ENCODE measurements at places on chromosomes 5 and 9.

DNA sequence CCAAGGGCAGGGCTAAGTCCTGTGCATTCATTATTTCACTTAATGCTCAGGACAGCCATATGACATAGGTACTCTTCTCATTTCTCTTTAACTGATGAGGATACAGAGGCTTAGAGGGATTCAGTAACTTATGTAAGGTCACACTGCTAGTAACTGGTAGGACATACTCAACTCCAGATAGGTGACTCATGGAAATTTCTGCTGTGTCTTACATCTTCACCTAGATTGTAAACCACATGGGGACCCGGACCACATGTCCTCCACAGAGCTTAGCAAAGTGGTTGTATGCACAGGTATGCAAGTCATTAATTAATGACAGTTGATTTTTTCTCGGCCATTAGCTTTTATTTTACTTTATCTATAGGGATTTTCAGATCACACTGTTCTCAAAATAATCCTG, 29.3 kb downstream of the SLC1A1 start:
- no peak for DNase-seq

GRCh38 chr9:38435521-38435920, 11.3 kb upstream of the IGFBPL1 start:
- DNase-seq = no peak

DNA sequence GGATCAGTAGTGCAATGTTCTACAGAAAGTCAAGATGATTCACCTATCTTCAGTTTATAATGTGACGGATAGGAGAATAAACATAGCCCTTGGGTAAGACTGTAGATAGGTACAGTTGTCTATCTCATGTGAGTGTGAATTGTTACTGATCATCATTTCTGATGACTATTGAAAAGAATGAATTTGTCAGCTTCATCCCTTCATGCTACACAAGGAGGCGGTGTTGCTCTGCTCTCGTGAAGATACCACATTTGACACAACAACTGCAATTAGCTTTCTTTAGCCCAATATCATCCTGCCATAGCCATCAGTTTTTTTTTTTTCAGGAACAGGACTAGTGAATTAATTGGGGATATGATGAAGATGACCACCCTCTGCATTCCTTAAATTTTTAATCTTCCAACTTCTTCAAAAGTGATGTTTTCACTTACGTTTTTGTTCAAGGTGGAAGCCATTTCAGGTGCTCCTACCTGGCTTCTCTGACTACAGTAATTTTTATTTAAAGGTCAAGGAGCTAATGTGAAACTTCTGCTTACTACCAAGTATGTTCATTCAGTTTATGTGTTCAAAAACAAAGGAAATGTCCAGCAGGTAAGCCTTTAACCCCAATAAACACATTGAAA, 152.9 kb upstream of the MOCS2 start:
- DNase-seq = peak; percentile 16

DNA sequence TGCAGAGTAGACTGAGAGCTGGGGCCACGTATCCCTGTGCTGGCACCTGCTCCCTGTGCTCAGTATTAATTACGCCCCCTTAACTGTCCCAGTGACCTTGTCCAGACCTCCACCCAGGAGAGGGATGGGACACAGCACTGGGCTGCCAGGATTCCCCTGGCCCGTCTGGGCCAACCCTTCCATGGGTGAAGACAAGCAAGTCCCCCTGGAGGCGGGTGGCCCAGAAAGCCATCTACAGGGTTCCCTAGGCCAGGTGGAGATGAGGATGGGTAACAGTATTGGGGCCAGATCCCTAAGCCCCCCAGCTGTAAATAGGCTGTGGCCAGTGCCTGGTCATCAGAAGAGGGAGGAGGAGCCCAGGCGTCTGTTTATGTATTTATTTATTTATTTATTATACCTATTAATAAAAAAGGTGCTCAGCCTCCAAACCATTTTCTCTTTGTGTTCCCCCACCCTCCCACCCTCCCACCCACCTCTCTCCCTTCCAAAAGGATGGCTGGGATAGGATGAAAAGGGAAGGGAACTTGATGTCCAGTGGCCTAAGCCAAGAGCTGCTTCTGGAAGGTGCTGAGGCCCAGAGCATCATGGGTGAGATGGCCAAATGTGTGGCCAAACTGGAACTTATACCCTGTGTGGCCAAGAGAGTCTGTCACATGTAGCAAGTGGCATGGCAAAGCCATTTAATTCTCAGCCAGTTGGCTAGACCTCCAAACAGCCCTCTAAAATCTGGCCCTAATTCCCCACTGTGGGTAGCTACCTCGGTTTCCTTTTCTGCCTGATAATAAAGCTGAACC, 43.4 kb upstream of the TESK1 start:
- DNase-seq = no peak

GRCh38 chr9:120909904-120910303, 16.7 kb downstream of the TRAF1 start:
- peak; percentile 43 for DNase-seq

GRCh38 chr9:129027685-129028191, 393 bp downstream of the SH3GLB2 start:
- no peak for DNase-seq

DNA sequence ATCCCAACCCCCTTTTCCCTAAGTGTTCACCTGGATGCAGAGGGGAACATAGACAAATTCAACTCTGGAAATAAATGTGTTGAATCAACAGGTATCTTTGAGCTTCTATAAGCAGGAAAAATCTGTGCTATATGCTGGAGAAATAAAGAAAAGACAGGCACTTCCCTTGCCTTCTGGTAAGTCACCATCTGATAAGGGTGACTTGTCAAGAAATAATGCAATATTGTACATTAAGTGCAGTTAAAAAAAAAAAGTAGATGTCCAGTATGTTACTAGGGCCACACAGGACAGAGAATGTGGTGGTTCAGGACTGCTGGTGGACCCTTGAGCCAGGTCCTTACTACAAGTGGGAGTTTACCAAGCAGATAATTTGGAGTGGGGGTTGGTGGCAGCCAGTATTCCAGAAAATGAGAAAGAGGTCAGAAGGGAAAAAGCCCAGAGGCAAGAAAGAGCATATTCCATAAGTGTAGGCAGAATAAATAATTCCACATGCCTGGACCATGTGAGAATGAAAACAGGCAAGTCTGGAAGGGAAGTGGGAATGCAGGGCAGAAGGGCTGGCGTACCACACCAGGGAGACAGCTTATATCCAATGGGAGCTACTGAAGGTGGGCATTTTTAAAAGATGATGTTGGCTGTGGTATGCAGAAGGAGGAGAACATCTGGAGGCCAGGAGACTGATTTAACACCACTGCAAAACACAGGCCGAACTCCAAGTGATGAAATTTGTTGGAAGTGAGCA, 209.9 kb downstream of the SEMA5A start:
- no peak for DNase-seq

- no peak for DNase-seq
These were observed 90.0 kb downstream of the ARRDC3 start for GRCh38 chr5:91293131-91293530.

DNA sequence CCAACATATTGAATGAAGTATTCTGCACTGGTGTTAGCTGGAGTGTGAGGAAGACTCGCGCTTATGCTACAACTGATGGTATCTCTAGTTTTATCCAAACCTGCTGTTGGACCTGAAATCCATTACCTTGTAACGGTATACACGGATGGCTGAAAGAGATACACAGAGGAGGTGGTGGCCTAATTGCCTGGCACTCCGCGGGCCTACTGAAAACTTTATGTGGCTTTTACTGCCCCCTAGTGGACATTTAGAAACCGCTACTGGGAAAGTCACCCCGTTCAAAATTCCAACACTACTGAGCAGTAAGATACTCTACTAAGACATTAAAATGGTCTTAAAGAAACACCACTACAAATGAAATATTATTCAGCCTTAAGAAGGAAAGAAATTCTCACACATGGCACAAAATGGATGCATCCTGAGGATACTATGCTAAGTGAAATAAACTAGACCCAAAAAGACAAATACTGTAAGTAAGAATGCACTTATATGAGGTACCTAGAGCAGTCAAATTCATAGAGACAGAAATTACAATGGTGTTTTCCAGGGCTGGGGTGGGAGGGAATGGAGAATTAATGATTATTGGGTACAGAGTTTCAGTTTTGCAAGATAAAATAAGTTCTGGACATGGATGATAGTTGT, 100.4 kb downstream of the TTLL11 start:
- peak; percentile 86 for DNase-seq

DNA sequence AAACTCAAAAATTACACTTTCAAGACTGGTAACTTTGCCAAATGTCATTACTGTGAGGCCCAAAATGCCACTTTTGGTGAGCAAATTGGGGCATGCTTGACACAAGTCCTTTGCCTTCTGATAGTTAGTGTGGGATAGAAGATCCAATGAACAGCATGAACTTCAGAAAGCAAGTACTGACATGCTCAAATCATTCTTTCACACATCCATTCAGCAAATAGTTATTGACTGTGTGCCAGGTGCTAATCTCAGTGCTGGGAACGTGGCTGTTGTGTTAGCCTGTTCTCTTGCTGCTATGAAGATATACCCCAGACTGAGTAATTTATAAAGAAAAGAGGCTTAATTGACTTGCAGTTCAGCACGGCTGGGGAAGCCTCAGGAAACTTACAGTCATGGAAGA, 247.0 kb downstream of the CHSY3 start:
- DNase-seq = no peak

GRCh38 chr5:569358-569867, 42.7 kb upstream of the CEP72 start:
- no peak for DNase-seq

GRCh38 chr9:118009614-118010013, 305.4 kb downstream of the TLR4 start:
- no peak for DNase-seq

DNA sequence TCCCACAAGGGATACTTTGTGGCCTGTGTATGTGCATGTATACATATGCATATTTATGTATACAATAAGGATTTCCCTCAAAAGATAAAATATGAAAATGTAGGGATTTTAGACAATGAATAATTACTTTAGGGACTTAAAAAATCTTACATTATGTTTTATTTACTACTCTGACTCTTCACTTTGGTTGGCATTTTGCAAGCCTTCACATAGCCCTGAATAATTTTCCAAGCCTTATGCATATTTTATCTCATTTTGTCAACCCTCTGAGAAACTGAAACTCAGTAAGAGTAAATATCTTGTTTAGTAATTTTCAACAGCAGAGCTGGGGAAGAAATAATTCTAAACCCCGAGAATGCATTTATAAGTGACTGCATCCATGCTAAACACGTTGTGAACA, 153.0 kb upstream of the SLC24A2 start:
- no peak for DNase-seq

DNA sequence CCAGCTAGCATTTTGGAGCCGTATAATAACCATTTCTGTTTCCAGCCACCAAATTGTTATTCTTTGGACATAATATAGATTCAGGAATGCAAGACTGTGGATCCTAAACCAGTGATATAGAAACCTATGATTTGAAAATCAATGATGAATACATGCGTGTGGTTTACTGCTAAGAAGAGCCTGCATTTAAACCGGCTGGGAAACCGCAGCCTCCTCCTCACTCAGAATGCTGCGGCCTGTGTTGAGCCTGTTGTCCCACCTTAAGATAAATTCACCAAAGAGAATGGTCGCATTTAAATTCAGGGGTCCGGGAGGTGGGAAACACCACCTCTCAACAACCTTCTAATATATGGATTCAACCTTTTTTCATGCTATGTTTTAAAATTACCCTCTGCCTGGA, 148.0 kb downstream of the MEF2C start:
- no peak for DNase-seq

- DNase-seq = peak; percentile 79
These were observed 168.6 kb downstream of the EFNA5 start for GRCh38 chr5:107501965-107502675.

Measured in A673 (cell line).